GM20000 (cell line): ENCODE measurements at places on chromosomes 1 and 21.
A peak's percentile ranks its signal among the peaks of the same experiment; 100 is the strongest.

GRCh38 chr1:172452536-172453152 lies 8.8 kb upstream of the PIGC start:
- no peak for DNase-seq

- no peak for DNase-seq
Observed at GRCh38 chr1:173409613-173410012, 67.5 kb upstream of the PRDX6 start.

GRCh38 chr1:91171898-91172297 lies 150.1 kb upstream of the ZNF644 start:
- no peak for DNase-seq

DNA sequence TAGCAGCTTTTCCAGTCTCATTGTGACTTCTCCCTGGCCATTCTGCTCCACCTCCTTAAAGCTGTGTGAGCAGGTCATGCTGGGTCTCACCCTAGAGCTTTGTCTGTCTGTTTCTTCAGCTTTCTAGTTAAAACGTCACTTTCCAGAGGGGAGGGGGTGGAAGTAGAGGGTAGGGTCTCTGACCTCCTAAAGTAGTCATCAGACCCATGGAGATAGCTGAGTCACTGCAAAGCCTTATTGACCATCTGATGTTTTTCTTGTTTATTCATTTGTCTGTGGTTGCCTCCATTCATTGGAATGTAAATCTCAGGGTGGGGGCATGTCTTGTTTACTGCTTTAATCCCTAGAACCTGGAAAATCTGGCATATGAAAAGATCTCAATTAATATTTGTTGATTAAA lies 52.7 kb downstream of the ELF3 start:
- DNase-seq = no peak

- DNase-seq = peak; percentile 80
Observed at GRCh38 chr1:13700521-13701270, 708 bp downstream of the PRDM2 start.

- no peak for DNase-seq
Observed at GRCh38 chr1:178716111-178716510, 8.9 kb upstream of the RALGPS2 start.

GRCh38 chr1:155961937-155962336 lies 16.4 kb downstream of the ARHGEF2 start:
- DNase-seq = no peak

DNA sequence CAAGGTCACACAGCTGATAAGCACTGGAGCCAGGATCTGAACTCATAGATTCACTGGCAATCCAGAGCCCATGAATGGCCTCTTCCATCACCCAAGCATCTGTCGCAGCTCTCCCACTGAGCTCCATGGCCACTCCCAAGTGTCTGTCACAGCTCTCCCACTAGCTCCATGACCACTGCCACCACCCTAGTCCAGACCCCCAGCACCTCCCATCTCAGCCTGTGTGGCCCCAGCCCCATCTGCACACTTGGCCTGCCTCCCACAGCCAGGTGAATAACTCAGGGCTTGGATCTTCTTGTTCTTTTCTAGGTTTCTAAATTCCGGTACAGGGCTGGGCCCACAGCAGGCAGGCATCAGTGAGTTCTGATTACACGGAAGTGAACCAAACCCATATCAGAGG lies 76.0 kb downstream of the GLIS1 start:
- no peak for DNase-seq

DNA sequence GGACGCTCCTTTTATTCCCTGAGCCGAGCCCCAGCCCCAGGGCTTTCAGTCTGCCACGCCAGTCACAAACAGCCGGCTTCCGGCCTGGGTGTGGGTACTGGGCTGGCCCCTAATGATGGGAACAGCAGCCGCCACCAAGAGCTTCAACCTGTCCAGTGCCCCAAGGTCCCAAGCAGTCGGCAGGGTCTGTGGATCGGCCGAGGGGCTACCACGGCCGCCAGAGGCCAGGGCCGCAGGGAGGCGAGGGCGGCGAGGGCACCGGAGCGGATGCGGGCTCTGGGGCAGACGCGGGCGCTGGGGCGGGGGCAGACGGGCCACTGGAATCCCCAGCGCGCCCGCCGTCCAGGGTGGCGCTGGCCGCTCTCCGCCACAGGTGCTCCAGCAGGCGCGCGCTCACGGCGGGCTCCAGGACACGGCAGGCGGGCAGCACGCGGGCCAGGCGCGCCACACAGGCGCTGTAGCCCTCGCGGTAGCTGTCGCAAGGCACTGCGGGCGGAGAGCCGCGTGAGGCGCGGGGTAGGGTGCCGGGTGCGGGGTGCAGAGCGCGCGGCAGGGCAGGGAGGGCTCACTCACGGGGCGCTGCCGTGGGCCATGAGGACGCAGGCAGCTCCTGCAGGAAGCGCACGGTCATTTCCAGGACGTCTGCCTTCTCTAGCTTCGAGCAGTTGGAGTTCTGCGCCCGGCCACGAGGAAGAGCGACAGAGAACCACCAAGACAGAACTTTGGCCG lies 887 bp downstream of the HES2 start:
- DNase-seq = no peak

GRCh38 chr21:31279214-31279613 lies 64.8 kb downstream of the TIAM1 start:
- no peak for DNase-seq

GRCh38 chr1:85340427-85340826 lies 64.0 kb upstream of the BCL10 start:
- no peak for DNase-seq

DNA sequence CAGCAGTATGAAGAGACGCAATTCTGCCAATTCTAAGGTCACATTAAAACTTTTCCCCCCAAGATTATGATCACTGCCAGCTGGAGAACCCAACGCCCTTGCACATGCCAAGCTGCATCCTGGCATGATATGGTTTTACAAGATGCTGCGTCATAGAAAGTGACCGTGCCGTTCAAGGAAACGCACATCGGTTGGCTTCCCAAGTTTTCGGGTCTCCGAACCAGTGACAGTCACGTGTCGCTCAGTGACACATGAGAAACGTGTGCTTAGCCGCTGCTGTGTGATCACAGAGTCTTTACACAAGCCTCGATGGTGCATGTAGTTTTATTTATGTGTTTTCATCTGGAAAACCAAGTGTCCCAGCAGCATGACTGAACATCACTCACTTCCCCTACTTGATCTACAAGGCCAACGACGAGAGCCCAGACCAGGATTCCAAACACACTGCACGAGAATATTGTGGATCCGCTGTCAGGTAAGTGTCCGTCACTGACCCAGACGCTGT lies 7.4 kb downstream of the SMIM1 start:
- no peak for DNase-seq

GRCh38 chr1:83625646-83626045 lies 373.3 kb downstream of the TTLL7 start:
- DNase-seq = no peak

DNA sequence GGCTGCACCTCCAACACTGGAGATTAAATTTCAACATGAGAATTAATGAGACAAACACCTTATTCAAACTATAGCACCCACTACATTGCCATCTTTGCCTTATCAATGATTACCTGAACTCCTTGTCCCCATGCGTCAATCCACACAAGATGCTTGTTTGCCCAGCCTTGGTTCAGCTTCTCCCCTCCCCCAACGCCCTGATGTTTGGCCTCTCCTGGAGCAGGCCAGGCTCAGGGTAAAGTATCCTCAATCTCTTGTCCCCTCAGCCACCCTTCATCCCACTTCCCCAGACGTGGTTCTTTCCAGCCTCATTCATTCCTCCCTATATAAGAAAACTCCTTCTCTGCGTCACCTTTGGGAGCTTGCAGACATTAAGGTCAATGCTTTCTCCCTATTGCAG lies 11.8 kb upstream of the TRIM17 start:
- DNase-seq = no peak

GRCh38 chr21:25496825-25497482 lies 110.3 kb downstream of the MRPL39 start:
- DNase-seq = no peak

DNA sequence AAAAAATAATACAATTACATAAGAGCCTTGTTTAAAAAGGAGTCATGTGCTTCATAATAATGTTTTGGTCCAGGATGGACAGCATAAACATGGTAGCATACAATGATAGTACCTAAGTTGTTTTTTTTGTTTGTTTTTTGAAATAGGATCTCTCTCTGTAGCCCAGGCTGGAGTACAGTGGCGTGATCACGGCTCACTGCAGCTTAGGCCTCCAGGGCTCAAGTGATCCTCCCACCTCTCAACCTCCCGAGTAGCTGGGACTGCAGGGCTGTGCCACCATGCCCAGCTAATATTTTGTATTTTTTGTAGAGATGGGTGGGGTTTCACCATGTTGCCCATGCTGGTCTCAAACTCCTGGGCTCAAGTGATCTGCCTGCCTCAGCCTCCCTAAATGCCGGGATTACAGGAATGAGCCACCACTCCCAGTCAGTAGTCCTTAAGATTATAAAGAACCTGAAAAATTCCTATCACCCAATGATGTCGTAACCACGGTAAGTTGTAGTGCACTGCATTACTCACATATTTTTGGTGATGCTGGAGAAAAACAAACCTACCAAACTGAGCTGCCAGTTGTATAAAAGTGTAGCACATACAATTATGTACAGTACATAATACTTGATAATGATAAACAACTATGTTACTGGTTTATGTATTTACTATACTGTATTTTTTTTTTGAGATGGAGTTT lies 22.4 kb upstream of the RCOR3 start:
- DNase-seq = no peak

DNA sequence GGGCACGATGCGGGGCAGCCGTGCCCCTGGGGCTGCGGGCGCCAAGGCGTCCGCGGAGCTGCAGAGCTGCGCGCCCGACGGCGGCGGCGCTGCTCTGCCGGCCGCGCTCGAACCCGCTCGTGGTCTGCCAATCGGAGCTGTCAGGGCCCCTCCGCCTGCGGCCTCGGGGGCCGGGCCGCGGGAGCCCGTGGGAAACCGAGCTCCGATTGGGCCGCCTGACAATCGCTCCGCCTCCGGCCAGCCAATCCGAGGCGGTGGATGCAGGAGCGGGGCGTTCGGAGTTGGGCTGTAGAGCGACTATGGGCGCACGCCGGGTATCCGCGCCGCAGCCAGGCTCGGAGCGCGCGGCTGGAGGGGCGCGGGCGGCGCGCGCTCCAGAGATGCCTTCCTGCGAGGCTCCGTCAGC lies 100.5 kb upstream of the SOD1 start:
- peak; percentile 88 for DNase-seq

DNA sequence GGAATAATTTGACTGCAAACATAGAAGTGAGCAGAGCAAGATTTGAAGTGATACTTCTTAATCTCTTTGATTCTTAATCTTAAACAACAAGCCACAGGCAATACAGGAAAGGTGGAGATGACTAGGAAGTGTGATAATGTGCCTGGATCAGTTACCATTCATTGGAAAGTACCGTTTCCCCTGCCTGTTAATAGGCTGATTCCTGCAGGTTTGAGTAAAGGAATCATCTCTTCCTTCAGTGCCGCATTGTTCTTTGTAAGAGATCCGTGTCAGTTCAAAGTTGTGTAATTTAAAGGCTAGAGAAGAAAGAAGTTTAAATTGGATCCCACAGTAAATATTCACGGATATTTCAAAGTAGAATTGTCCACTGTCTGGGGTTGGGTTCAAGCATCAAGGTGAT lies 43.5 kb upstream of the BCL10 start:
- DNase-seq = no peak

DNA sequence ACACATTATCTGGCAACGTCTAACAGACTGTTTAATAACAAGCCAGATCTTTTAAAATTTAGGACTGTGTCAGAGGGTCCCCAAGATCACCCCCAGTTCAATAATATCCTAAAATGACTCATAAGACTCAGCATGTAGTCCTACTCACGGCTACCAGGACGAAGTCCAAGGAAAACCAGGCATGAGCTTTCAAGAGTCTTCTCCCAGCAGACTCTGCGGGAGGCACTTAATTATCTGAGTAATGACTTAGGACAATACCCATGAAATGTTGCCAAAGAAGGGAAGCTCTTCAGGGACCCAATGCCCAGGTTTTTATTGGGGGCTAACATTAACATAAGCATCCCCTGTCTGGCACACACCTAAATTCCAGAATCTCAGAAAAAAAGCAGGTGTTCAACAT lies 7.0 kb downstream of the HFM1 start:
- DNase-seq = no peak

DNA sequence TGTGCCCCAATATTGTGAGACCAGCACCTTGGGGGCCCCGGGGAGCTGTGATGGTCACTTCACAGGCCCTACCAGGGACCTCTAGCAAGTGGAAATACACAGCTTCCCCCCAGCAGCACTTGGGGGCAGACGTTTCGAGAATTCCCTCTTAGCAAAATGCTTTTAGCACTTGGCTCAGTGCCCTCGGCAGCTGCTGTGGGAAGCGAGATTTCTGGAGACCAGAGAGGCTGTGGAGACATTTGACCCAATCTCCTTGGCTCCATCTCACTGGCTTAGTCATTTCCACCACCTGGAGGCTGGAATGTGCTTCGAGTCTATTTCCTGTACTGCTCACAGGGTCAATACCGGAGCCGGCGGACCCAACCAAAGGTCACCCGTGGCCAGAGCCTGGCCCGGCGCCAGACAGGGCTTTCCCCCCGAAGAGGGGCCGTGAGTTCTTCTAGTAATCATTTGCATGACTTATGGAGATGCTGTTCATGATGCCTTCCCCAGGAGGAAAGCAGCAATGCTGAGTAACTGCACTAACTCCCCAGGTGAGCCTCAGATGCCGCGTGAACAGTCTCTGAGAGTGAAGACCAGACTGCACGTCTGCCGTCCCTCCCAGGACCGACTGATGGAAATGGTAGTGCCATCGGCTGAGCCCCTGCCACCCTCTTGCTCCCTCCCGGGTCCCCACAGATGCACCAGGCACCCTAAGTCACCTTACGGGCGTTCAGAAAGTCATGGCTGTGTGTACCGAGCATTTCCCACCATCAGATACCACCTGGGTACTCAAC lies 4.4 kb upstream of the C2CD2 start:
- DNase-seq = no peak
